ENCODE measurements at places on chromosomes 1 and 21. TPM values are rescaled to one million over a fixed set of nuclear protein-coding genes. Genes with fewer than 3 reads are reported as not detected.

GRCh38 chr1:235860829-235861228 lies 5.9 kb downstream of the LYST start:
- DNase-seq, result no peak

GRCh38 chr1:178541829-178542553 lies 29.1 kb downstream of the TEX35 start:
- DNase-seq, result no peak

DNA sequence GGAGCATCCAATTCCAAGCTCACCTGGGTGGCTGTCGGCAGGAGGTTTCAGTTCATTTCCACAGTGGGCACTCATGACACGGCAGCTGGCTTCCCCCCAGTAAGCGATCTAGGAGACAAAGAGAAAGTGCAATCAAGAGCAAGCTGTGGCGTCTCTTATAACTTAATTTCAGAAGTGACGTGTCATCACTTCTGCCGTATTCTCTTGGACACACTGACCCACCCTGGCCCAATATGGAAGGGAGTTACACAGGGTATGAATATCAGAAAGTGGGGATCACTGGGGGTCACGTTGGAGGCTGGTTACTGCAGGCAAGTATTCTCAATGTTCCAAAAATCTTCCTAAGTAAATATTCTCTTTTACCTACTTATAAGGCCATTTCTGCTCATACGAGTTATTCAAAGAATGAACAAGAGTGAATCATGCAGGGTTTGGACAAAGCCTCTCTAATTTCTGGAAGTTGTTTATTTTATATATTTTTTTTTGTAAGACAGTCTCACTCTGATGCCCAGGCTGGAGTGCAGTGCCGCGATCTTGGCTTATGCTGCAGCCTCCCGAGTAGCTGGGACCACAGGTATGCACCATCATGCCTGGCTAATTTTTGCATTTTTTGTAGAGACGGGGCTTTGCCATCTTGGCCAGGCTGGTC lies 46.5 kb upstream of the GREM2 start:
- DNase-seq, result no peak

- DNase-seq, result peak; percentile 31
Observed at GRCh38 chr1:178189814-178190213, 95.9 kb downstream of the RASAL2 start.

DNA sequence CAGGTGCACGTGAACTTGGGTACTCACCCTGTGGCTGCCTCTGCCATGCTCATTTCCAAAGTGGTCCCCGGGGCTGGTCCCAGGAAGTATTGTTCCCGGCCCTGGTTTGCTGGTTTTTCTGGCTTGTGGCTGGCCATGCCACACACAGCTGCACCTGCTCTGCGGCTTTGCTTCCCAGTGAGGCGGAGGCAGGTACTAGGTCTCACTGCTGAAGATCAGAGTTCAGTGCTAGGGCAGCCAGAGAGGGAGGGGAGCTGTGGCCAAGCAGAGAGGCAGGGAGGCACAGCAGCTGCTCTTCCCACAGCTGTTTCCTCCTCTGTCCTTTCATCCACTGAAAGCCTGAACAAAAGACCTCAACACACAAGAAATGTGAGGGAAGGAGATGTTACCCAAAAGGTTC lies 30.5 kb downstream of the ENO1 start:
- DNase-seq, result no peak

- DNase-seq, result no peak
Observed at GRCh38 chr1:33013791-33014190, 22.9 kb downstream of the AK2 start.

Gene NR0B2
- total RNA-seq, result not detected

- DNase-seq, result peak; percentile 40
Observed at GRCh38 chr1:36115931-36116330, 9.1 kb downstream of the COL8A2 start.

GRCh38 chr21:34980423-34981115 lies 68.5 kb downstream of the RUNX1 start:
- no peak for DNase-seq

GRCh38 chr1:30511991-30512913 lies 211.1 kb downstream of the MATN1 start:
- DNase-seq, result peak; percentile 68

Gene HPDL
- total RNA-seq, result 0.53 TPM

Measured in bronchial epithelial cell (primary cell).